ENCODE measurements at places on chromosomes 16 and 17.

GRCh38 chr17:34511931-34512330 is 67.5 kb upstream of the TMEM132E start:
- DNase-seq = no peak

- DNase-seq = no peak
These were observed 9.9 kb upstream of the NUDT16L1 start for GRCh38 chr16:4683255-4684057.

DNA sequence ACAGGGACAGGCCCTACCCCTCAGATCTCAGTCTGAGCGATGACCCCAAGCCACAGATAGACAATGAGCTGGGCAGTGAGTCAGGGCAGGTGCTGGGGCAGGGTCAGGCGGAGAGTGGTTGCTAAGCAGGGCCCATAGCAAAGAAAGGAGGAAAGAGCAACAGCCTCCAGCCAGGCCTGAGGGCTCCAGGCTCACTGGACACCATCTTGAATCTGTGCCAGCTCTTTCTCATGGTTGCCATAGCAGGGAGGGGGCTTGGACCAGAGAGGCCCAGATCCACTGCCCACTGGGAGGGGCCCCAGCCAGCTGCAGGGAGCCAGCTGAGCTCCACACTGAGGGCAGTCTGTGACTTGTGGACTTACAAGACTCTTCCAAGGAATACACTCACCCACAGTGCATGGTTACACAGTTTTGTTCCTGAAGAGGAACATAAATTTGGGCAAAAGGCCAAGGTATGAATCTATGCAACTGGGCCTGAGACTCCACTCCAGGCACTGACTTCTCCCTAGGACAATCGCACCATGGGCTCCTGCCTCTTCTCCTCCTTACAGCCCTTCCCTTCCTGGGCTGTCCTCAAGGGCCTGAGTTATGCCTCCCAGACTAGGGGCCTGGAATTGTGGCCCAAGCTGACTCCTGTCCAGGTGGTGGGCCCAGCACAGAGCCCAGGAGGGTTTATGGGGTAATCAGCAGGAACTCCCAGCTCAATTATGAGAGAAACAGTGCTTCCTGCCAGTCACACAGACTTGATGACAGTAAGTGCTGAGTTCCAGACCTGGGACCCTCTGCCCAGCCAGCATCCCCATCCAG is 59.9 kb downstream of the BEAN1 start:
- DNase-seq = peak; percentile 62

DNA sequence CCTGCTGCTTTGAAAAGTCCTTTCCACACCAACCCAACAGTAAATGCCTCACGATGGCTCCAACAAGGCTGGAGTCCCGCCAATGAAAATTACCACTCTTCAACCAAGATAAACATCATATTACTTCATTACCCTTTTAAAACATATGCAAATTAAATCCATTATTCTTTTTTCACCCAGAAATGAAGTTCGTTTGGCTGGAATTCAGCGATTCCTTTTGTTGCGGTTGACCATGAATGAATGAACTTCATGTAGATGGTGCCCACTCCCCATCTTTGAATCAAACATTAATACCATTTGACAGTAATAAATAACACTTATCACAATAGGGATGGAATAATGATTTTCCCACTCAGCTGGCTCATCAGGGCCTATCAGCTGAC is 211.5 kb upstream of the TOX3 start:
- no peak for DNase-seq

GRCh38 chr17:30212750-30213149 is 22.7 kb downstream of the SLC6A4 start:
- no peak for DNase-seq

DNA sequence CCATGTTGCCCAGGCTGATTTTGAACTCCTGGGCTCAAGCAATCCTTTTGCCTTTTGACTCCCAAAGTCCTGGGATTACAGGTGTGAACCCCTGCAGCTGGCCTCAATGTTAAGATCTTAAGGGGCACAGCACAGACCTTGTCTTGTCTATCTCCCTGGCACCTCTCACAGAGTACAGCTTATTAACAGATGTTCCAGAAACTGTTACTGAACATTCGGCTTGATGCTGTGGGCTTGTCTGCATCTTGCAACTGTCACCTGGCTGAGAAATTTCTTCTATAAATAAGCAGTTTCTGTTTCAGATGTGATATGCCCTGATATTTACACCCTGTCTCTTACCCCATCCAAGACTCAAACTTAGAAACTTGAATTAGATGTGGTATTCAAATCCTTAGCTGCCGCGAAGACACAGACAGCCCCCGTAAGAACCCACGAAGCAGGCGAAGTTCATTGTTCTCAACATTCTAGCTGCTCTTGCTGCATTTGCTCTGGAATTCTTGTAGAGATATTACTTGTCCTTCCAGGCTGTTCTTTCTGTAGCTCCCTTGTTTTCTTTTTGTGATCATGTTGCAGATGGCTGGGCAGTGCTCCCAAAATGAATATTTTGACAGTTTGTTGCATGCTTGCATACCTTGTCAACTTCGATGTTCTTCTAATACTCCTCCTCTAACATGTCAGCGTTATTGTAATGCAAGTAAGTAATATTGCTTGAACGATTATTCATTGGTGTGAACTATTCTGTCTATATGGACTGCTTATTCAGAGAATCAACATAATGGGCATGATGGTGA is at the start of gene TNFRSF17:
Gene TNFRSF17, plus strand, starts transcription at position 450 of the 791 bp plus-strand sequence. Its CDS starts 115 bp downstream, at position 565.
- no peak for DNase-seq

DNA sequence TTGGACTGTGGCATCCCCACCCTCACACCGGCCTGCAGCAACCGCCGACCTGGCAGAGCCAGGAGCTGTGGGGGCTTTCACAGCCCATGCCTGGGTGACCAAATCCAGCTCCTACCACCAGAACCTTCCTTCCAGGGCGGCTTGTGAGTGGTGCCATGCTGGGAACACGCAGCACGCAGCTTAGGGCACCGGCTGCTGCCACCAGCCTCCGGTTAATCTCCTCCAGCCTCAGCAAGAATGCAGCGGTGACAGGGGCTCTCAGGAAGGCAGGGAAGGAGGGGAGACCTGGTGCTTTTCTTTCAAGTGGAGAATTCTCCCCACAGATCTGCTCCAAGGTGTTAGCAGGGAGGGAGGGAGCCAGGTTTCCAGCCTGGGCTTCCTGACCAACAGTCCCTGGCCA is 32.3 kb upstream of the ANKRD40CL start:
- no peak for DNase-seq

- no peak for DNase-seq
These were observed 197.6 kb downstream of the LAT start for GRCh38 chr16:29182501-29182900.

GRCh38 chr17:79018370-79018695 is 5.6 kb upstream of the C1QTNF1 start:
- no peak for DNase-seq

DNA sequence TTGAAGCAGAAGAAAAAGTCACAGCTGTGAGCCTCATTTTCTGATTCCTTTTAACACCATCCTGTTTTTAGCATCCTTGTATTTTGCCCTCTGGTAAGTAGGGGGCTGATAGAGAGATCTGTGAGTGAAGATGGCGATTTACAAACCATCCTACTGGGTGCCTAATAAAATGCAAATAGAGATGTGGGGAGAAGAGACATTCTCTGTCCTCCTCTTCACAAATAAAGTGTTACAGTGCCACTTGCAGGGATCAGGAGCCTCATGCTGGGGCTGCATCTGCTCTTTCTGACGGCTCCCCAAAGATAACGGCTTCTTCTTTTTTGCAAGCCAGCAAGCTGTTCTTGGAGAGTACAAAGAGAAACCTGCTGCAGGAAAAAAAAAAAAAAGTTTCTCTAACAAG is 418.6 kb downstream of the TOX3 start:
- no peak for DNase-seq

GRCh38 chr17:80816241-80817103 is 175.2 kb upstream of the CHMP6 start:
- no peak for DNase-seq

- no peak for DNase-seq
These were observed 240.5 kb downstream of the SEC14L1 start for GRCh38 chr17:77381185-77381700.

DNA sequence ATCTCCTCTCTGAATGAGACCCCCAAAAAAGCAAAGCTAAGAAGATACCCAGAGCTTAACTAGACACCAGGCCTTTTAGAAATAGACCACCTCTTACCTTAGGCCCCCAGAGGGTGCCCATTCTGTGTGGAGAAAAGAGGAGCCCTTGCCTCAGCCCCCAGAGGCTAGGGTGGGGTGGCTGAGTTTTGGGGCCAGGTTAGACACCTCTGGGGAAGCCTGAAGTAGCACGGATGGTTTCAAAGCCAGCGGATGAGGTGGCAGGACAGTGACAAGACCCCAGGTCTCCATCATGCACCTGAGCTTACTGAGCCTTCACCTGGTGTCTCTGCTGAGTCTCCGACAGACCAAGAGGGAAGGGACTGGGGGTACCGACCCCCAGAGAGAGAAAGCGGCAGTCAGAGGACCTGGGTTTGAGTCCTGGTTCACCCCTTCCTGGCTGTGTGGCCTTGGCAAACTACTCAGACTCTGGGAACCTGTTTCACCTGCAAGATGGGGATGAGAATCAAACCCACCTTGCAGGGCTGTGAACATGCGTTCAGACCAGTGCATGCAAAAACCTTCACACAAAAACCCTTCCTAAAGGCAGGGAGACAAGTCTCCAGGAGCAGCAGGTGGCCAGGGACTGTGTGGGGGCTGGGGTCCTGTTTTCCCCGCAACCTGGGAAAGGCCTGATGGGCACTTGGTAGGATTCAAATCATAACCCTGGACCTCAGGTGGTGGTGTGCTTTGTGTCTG is 7.7 kb downstream of the SCGB1C2 start:
- no peak for DNase-seq

- DNase-seq = no peak
These were observed 41.4 kb downstream of the SETD6 start for GRCh38 chr16:58556678-58557077.

DNA sequence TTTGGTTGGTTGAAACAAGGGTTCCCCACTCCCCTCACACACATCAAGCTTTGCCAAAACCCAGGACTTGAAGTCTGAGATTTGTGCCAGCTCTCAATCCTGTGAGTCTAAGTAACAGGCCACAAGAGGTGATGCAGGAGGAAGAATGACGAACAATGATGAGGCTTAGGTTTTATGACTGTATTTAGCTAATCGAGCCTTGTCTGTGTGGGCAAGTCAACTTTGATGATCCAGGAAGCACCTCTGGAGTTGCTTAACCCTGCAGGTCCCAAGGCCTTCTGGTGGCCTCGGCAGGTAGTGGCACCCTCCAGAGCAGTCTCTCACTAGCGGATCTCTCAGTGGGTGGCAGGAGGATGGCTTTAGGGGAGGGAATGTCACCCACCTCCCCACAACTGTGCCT is 28.7 kb downstream of the CDK5RAP3 start:
- peak; percentile 27 for DNase-seq

- no peak for DNase-seq
These were observed 2.6 kb downstream of the PARD6A start for GRCh38 chr16:67663151-67663876.

DNA sequence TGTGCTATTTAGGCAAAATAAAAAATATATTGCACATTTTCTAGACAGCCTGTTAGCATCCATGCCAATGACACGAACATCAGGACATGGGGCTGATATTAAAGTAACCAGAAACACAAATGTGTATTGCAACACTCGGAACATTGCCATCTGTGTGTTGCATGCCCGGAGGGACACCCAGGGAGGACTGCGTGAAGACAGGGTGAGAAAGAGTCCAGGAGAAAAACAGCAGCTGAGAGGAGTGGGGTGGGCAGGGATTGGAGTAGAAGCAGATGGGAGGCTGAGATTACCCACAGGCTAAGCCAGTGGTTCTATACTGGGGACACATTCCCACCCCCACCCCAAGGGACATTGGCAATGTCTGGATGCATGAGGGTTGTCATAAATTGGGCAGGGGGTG is 114.8 kb downstream of the GRIN2A start:
- DNase-seq = no peak

DNA sequence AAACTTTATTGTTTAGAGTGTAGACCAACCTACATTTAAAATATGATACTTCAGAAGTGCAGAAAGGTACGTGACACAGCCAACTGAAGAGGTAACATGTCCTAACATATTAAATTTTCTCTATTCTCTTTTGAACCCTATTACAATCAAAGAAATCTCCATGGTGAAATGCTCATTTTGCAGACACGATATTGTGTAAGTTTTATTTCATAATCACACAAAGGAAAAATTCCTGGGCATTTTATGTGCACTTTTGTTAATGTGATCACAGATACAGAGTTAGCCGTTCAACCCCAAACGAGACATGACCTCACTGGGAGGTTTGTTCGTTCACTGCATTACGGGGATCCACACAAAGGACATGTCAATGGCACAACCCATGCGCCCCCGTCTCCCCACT is 21.8 kb downstream of the KCNJ16 start:
- no peak for DNase-seq

DNA sequence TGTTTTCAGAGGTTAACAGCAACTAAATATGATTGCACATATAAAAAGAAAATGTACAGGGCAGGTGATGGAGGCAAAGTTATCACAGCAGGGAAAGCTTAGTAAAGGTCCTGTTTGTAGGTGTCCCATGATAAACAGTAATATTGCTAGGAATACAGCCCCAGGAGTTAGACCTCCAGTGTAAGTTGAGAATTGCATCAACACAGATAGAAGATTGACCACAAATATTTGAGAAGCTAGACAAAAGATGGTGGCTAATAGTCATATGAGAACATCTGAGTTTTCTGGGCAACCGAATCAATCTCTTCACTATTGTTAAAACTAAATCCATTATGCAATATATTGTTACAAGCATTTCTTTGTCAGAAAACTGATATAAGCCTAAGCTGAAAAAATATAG is 152.6 kb downstream of the CDH11 start:
- DNase-seq = no peak

DNA sequence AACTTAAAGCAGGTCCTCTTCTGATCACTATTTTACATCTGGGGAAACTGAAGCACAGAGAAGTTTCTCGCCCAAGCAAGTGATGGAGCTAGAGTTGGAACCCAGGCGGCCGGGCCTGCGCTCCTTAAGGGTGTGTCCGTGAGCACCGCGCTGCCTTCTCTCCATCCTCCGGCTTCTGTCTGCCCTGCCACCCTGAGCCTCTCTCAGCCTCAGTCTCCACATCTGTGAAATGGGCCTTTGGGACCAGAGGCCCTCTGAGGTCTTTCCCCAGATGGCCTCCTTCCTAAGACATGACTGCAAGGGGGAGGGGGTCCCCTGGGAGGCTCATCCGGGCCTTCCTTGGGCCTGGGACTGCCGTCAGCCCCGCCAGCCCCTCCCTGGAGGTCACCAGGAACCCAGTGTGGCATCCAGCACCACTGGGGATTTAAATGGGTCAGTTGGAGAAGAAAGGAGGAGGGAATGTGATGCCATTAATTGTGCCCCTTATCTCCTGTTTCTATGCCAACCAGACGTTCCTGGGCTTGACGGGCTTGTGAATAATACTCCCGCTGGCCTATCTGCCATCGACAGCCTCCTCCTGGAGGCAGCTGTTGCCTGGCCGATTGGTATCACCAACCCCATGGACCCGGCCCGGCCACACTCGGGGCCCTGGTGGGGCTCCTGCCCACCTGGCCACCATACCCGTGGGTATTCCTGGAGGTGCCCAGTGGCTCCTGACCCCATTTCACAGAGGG is 5.1 kb downstream of the ZFPM1 start:
- DNase-seq = no peak

GRCh38 chr16:72013888-72014581 is 5.5 kb downstream of the DHODH start:
- no peak for DNase-seq

Measured in HL-60 (cell line).